ENCODE measurements at places on chromosomes 7 and 10.
A peak's percentile ranks its signal among the peaks of the same experiment; 100 is the strongest.

DNA sequence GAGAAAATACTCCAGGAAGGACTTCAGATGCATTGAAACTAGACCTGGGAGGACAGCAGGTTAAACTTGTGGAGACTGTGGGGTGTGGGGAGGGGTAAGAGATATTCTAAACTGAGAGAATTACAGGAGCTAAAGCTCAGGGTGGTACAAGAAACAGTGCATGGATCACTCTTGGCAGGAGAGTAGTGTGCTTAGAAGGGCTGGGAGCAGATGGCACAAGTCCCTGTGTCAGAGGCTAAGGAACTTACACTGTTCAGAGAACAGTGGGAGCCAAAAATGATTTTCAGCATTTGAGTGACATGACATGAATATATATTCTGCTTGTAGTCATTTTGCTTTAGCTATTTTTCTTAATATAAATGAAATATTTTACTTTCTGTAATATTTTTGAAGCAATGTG is 36.0 kb upstream of the LAMB1 start:
- no peak for DNase-seq

GRCh38 chr7:19145434-19146115 is 354 bp upstream of the FERD3L start:
- DNase-seq: no peak

DNA sequence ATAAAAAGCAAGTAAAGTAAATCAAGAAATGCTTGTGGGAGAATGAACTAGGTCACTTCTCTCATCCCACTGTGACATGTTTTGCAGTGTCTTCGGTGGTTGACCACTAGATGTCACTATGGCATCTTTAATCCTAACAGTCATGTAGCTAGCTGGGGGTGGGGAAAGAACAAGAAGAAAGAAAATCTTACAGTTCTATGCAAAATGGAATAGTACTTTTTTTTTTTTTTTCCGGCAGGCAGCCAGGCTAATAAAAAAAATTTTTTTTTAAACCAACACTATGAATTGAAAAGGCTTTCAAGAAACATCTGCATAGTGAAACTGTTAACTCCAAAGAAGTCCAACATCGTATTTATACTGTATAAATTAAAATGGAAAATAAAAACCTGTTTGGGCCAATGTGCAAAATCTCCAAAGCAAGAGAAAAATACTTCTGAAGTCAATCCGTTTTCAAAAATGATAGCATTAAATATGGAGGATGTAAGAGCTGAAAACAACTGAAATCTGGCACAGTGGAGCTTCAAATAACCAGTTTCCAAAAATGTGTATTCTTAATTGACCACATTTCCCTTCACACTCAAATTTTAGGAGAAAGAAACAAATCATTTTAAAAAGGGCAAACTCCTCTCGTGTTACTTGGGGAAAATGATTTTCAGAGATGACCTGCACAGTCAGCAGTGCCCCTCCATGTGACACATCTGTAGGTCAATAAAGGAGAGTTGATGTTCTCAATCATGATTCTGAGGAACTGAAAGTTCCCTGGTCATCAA is 38.5 kb downstream of the CDK1 start:
- peak; percentile 26 for DNase-seq

GRCh38 chr7:101824440-101824839 is 7.0 kb downstream of the CUX1 start:
- no peak for DNase-seq

All from GM12878 (cell line).